ENCODE measurements at places on chromosomes 6 and 20.

GRCh38 chr20:41692479-41693135, 74.4 kb upstream of the CHD6 start:
- peak; percentile 89 for DNase-seq

DNA sequence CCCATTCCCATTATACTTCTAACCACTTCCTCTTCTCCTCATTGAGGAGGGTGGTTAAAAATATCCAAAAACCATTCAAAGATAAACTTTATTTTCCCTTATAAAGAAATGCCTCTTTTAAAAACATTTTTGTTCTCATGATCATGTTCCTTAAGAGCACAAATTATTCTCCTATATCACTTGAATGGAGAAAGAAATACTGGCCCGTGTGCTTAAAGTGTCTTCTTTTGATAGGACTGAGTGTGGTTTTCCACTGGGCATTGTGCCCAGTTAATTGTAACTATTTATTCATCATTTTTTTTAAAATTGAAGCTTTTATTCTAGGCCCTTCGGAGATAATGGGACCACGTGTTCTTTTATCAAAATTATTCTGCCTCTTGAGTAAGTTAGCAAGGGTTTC, 871.5 kb downstream of the QKI start:
- DNase-seq = no peak

DNA sequence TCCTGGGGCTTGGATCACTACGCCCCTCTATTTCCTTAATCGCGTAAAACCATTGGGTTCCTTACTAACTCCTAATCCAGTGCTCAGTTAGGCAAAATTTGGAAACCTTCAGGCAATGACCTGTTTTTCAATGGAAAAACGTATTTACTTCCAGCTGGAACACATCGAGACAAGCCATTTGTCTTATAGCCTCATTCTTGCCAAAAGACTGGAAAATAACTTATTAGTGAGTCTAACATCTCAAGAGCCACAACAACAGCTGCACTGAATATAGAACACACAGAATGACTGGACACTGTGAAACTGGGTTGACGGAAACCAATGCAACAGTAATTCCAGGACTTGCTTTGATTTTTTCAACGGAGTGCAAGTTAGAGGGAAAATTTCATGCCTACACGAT, 125.2 kb upstream of the MAP3K7 start:
- no peak for DNase-seq

DNA sequence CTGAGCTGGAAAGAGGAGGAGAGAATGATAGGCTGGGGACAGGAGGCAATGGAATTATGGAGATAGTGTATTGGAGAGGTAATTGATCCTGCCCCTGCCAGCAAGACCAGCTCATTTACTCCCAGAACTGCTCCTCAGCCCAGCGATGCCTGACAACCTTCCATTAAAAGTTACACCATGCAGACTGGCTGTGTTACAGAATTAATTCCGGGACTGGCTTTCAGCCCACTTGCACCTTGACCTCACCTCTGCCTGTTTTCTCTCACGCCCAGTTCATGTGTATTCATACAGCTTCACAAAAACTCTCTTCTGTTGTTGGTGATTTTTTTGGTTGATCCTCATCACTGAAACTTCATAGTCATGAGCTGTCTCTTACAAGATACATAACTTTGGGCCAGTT, 207.3 kb downstream of the PLCB1 start:
- DNase-seq = no peak

GRCh38 chr20:60480950-60481742, 522.9 kb downstream of the CDH26 start:
- no peak for DNase-seq

DNA sequence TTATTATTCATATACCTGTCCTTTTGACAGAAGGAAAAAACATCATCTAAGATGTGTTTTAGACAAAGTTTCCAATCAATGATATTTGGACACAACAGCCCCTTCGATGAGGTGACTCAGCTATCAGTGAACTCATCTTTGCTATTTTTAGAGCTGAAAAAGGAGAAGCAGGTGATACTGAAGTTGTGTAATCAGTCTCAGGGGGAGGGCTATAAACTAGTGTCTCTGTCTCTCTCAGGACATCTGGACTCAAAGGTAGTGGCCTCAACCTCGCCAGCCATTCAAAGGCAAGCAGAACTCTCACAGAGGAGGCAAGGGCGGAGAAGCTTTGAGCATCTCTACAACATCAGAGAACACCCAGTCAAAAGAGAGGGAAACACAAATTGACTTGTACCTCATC, 135.4 kb downstream of the BFSP1 start:
- no peak for DNase-seq

- DNase-seq = no peak
Measured at GRCh38 chr6:90885611-90886056, 298.8 kb upstream of the MAP3K7 start.

GRCh38 chr6:4970739-4971395, 33.0 kb downstream of the RPP40 start:
- no peak for DNase-seq

DNA sequence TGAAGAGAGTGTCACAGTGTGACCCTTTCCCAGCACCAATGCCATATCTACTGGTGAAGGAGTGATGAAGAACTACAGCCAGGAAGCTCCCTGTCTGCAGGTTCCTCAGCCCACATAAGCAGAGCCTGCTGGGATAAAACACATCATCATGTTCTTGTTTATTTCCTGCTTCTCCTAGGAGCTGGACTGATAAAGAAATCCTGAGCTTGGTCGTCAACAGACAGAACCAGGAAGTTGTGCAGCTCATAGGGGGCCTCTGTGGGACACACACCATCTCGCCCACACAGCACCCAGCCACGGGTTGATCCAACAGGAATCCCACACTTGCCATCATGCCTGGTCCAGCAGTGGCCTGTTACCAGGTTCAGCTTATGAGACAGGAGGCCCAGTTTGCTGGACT, 2.8 kb upstream of the CSTL1 start:
- DNase-seq = no peak

- no peak for DNase-seq
Measured at GRCh38 chr20:34715384-34715783, 11.2 kb downstream of the TP53INP2 start.

- DNase-seq = no peak
Measured at GRCh38 chr20:16098890-16099639, 474.2 kb downstream of the KIF16B start.

- peak; percentile 40 for DNase-seq
Measured at GRCh38 chr6:85594197-85594930, 706 bp upstream of the SNX14 start.

DNA sequence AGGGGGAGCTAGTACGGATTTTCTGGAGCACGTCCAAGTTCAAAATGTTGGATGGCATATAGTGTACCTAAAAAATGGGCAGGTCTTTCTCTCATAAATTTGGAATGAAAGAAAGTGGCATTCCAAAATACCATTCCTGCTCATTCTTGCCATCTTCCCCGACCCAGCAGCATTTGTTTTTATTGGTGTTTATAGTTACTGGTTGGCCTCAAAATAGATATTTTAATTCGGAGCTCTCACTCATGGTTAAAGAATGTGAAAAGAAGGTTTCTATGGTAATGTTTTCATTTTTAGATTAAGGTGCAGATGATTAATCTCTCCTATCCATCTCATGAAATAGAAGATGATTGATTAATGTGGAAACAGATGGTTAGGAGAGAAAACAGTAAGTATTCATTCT, 204.5 kb downstream of the HIVEP2 start:
- no peak for DNase-seq

DNA sequence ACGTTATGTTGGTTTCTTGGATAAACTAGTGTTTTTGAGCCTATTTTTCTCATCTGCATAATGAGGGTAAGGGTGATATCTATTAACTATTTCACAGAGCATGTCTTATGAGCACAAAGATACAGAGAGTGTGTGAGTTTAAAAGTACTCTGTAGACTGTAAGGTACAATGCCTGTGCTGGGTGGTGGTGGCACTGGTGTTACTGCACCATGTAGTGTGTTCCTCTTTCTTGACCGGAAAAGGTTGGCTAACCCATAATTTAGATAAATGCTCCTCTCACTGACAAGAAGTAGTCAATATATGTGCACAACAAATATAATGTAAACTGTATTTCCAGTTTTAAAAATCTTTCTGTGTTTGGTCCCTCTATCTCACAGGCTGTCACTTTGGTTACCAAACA, 116.2 kb upstream of the MMS22L start:
- peak; percentile 18 for DNase-seq

DNA sequence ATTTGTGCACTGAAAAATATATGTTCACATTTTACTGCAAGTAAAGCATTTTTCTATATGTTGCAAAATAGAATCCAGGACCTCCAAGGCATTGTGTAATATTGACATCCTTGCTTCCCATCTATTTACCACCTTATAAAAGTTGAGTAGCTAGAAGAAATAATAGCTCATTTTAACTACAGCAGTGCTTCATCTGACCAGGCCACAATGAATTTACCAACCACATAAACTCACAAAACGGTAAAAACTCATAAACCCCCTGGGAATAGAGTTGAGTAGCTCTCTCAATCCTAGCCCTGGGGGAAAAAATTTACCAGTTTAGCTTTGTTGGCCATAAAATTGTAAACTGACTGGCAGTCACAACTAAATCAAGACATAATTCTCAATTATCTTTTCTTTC, 3.9 kb downstream of the ATXN1 start:
- no peak for DNase-seq

GRCh38 chr20:6660441-6660840, 107.0 kb upstream of the BMP2 start:
- no peak for DNase-seq

GRCh38 chr6:169918239-169918953, 167.0 kb downstream of the ERMARD start:
- DNase-seq = no peak

- DNase-seq = no peak
Measured at GRCh38 chr6:17712576-17712975, 5.9 kb upstream of the NUP153 start.

- no peak for DNase-seq
Measured at GRCh38 chr20:46267108-46268105, 40.9 kb downstream of the CDH22 start.

DNA sequence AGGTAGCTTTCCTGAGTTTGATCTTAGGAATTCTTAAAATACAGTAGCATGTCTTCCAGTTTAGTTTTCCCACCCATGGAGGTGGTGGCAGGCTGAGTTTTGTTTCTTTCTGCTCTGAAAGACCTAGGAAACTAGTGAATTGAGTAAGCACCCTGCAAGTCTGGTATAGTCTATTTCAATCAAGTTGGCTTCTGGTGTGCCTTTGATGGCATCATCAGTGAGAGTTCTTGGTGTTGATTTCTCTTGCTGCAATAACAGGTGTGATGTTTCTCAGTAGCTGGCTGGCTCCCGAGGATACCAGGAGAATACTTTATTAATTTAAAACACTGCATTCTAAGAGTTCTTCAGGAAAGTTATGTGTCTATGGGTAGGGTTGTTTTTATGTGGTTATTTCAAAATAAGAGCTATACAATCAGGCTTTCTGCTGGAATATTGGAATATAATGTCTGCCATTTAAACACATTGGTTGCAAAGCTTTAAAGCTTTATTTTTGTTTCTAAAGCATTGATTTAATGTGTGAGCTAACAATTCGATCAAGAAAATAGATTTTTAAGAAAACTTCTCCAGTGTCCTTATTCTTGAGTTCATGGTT, 19.0 kb downstream of the VAPB start:
- DNase-seq = no peak

- no peak for DNase-seq
Measured at GRCh38 chr6:111503194-111503593, 20.2 kb upstream of the REV3L start.

DNA sequence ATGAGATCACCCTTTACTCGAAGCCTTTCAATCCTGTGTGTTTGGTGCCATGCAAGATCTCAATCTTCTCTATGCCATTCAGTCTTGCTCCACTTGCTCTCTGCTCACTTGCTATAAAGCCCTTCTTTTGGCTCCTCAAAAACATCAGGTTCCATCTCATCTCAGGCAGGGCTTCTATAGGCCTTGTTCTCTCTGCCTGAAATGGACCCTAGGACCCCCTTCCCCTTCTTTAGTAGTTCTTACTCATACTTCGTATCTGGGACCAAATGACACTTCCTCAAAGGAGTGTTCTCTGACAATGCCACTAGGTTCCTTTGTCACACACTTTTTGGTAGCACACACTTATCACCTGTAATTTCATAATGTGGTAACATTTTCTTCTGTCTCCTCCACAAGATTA, 116.7 kb upstream of the FAM184A start:
- no peak for DNase-seq

GRCh38 chr6:99011151-99011550, 63.4 kb upstream of the FBXL4 start:
- no peak for DNase-seq

DNA sequence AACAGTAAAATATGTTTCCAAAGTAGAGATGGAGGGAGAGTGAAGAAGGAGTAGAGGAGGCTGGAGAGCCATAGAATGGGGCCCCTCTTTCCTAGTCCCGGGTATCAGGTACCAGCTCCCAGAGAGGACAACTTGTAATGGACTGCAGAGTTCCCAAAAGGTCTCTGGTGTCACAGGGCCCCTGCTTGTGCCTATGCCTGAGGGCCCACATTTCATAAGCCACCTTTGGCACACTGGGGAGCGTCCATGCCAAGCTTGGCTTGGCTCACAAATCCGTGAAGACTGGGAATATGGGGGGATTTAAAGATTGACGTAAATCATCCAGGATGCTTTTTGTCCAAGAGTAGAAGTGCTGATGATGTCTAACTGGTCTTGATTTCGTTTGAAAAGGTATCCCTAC, 16.4 kb upstream of the SLC22A3 start:
- DNase-seq = no peak

- no peak for DNase-seq
Measured at GRCh38 chr6:116229287-116229913, 24.5 kb downstream of the TSPYL4 start.

DNA sequence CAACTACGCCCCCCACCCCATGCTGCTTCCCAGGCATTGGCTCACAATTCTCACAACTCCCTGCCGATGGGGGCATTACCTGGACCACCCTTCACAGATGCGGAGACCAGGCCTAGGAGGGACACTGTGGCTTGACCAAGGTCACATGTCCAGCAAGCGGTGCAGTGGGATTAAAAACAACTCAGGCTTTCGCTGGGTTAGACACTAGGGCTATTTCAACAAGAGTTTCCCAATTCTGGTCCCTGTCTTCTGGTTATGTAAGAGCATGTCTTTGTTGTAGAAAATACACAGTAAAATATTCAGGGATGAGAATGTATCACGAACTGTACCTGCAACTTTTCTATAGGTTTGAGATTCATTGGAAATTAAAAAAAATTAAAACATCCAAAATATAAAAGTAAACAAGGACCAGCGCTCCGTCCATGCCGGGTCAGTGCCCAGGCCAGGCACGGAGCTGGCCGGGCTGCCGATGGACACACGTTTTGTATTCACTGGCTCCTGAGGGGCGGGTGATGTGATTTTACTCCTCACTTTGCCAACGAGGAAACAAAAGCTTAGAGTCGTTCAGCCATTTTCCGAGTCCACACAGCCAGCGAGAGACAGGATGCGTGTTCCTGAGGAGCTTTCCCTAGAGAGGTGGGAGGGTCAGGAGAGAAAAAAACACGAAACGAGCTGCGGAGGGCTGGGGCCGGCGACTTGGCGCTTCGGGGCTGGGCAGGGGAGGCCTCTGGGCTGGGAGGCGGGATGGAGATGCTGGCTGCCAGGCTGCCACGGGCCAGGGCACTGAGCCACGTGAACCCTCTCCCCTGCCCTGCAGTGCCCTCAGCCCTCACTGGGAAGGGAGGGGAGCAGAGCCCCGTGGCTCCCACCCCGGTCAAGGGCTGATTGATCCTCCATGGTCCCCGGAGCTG, 17.1 kb upstream of the VSTM2L start:
- DNase-seq = no peak
